ENCODE measurements at places on chromosomes 2 and 18.

DNA sequence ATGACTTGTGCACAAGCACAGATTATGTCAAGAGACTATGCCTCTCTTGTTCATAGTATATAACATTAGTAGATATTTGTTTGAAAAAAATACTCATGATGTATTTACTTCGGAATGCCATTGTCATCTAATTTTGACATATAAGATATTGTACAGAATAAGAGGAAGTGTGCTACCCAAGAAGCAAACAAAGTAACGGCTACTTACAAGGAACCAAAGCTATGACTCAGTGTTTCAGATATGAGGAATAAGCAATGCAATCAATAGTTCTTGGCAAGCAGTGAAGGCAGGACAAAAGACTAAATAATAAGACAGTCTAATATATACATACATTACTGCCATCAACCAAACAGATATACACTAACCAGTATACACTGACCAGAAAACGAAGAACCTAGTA is 256.3 kb downstream of the CCDC178 start:
- DNase-seq: no peak

DNA sequence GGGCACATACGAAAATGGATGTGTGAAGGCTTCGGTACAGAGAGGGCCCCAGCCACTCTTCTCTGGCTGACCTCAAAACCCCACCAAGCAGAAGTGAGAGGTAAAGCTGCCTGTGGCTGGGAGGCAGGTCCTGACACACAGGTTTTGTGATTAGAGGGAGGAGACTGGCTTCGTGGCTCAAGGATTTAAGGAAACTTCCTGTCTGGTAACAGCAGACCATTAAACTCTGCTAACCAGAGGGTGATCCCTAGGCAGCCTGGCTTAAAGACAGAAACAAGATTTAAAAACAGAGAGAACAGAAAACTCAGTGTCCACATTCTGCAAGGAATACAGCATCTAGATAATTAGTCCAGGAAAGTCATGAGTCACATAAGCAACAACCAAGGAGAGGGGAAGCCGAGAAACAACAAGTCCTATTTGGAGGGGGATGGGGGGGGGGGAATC is 101.9 kb downstream of the NFATC1 start:
- no peak for DNase-seq

GRCh38 chr2:229836847-229837246 is 85.0 kb downstream of the TRIP12 start:
- DNase-seq: no peak

DNA sequence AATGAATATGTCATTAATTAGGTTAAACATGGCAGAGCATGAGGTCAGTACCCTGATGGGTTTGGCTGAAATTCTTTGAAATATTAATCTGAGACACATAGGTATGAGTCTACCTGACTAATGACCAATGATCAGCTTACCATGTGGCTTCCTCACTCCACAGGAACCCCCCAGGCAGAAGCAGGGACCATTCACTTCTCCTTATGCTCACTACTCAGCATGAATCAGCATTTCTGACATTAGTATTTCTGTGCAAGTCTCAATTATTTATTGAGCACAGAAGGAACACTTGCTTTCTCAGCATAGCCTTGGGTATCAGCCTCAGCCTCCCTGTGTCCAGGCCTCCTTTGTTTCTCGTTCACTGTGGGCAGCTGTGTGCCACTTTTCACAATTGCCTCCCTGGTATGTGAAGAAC is 9.3 kb upstream of the KCNE4 start:
- DNase-seq: no peak

DNA sequence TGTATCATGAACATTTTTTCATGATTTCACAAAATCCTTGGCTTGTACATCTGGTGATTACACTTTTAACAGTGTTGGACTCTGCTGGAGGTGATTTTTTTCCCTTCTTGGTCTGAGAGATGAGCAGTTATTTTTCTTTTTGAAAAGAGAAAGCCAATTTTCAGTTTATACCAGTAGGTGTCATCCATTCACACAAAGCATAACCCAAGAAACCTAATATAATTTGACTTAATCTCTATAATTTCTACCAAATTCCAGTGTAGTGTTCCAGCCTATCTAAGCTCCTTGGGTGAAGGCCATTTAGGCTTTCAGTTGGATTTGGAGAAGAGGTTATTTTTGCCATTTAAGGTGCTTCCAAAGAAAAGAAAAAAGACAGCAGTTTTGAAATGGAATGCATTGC is 7.7 kb upstream of the ICOS start:
- no peak for DNase-seq

GRCh38 chr18:59616501-59616900 is 80.7 kb downstream of the CCBE1 start:
- DNase-seq: no peak

DNA sequence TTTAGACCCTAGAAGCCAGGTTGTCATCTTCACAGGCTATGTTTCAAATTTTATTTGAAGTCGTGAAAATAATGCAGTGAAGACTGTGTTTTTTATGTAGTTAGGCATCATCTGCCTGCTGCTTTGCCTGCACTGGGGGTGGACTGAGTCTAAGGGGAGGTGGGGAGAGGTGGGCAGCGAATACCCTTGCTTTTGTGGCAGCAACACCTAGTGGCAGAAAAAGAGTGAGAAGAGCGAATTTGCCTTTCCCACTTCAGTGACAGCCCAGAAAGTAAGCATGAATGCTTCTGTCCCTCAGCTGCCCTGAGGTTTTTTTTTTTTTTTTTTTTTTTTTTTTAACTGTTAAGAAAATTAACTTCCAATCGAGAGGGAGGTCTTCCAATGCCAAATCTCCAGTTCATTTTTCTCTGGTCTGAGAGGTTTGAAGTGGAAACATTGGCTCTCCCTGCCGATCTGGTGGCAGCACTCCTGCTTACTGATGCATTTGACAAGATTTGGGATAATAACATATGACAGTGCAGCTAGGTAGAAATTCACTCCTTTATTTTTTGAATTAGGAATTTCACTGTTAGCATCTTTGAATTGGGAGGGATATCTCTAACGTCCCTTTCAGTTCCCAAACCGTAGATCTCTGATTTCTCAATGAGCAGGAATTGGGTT is 60.3 kb upstream of the LYPD6B start:
- no peak for DNase-seq

GRCh38 chr18:42310956-42311355 is 355.9 kb downstream of the PIK3C3 start:
- DNase-seq: no peak

GRCh38 chr2:54946220-54946805 is 103.9 kb downstream of the RTN4 start:
- DNase-seq: no peak

- DNase-seq: no peak
Observed at GRCh38 chr2:9735335-9735734, 104.5 kb upstream of the YWHAQ start.

GRCh38 chr2:74004212-74005182 is 19.8 kb downstream of the TET3 start:
- no peak for DNase-seq

- no peak for DNase-seq
Observed at GRCh38 chr2:241617431-241618154, 19.4 kb downstream of the THAP4 start.

- DNase-seq: no peak
Observed at GRCh38 chr18:36130039-36130831, 536 bp downstream of the ELP2 start.

GRCh38 chr18:23732439-23732838 is 43.2 kb downstream of the LAMA3 start:
- no peak for DNase-seq

GRCh38 chr18:14104201-14104600 is 28.0 kb downstream of the ZNF519 start:
- DNase-seq: no peak

GRCh38 chr2:101119431-101119830 is 31.8 kb downstream of the TBC1D8 start:
- no peak for DNase-seq

- DNase-seq: no peak
Observed at GRCh38 chr2:145958611-145959010, 1438.7 kb upstream of the ZEB2 start.

GRCh38 chr2:98241592-98241991 is 104.7 kb upstream of the CNGA3 start:
- no peak for DNase-seq

DNA sequence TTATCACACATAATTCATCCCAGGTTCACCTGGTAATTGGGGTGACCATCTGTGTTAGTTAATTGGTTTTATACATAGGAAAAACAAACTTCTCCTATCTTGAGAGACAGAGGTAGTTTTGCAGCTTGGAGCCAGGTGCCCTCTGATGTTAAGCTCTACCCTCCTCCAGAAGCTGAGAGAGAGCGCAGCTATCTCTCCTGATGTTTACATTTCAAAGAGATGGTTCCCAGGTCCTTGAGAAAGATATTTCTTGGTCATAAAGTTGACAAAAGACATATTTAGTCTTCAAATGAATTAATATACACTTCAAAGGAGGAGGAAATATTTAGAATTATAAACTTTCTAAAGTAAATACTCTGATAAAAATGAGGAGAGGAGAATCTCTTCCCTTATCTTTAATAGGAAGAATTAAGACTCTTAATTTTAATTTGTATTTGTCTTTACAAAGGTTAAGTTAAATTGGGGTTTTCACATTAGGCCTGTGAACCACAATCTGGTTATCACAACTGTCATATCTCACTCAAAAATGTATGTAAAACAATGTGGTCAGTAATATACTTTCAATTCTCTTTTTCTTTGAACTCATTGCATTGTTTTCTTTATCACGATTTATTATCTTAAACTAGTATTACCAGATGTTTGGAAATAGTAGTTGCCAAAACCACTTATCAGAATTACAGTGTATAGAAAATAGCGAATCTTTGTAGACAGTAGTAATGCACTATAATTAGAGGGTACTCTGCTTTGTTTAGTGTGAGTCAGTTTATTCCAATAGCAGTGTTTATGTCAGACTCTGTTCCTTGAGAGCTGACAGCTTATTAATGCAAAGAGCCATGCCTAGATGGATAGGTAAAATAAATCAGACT is 26.8 kb downstream of the SERPINB4 start:
- DNase-seq: peak; percentile 80

Measured in NCI-H510A (cell line).